ENCODE measurements at places on chromosomes 2 and 18. TPM values are rescaled to one million over a fixed set of nuclear protein-coding genes. Genes with fewer than 3 reads are reported as not detected.

OXER1 gene
- polyA plus RNA-seq: 11.8 TPM

- DNase-seq: no peak
These were observed 42.1 kb downstream of the TMEM37 start for GRCh38 chr2:119473621-119474370.

GRCh38 chr2:205868773-205869333 is 186.6 kb downstream of the NRP2 start:
- no peak for DNase-seq

- DNase-seq: no peak
These were observed 18.6 kb upstream of the SKA1 start for GRCh38 chr18:50356036-50356945.

REG1B gene
- polyA plus RNA-seq: not detected

PDE1A gene
- 28.3 TPM for polyA plus RNA-seq

- DNase-seq: no peak
These were observed 942 bp upstream of the ZNF236 start for GRCh38 chr18:76821356-76821874.

GRCh38 chr2:138777996-138778395 is 2.2 kb downstream of the NXPH2 start:
- DNase-seq: no peak

GRCh38 chr18:11154368-11154989 is 5.1 kb upstream of the PIEZO2 start:
- DNase-seq: no peak

- DNase-seq: no peak
These were observed 77.5 kb downstream of the TMEM200C start for GRCh38 chr18:5817816-5818215.

DNA sequence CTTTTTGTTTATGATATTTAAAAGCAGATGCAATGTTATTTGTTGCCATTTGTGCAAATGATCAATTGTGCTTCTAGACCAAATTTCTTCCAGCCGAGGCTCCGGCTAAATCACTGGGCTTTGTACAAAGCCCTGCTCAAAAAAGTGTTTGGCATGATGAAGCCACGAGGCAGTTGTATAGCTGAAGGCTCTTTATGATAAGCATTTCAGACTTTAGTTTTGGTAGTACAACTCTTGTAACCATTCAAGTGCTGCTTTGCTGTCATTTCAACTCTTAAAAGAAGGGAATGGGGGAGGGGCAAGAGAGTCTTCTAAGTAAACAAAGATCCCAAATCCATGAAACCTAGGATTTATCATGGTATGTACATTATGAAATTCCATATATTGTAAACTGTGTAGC is 3.3 kb upstream of the ZNF532 start:
- no peak for DNase-seq

DNA sequence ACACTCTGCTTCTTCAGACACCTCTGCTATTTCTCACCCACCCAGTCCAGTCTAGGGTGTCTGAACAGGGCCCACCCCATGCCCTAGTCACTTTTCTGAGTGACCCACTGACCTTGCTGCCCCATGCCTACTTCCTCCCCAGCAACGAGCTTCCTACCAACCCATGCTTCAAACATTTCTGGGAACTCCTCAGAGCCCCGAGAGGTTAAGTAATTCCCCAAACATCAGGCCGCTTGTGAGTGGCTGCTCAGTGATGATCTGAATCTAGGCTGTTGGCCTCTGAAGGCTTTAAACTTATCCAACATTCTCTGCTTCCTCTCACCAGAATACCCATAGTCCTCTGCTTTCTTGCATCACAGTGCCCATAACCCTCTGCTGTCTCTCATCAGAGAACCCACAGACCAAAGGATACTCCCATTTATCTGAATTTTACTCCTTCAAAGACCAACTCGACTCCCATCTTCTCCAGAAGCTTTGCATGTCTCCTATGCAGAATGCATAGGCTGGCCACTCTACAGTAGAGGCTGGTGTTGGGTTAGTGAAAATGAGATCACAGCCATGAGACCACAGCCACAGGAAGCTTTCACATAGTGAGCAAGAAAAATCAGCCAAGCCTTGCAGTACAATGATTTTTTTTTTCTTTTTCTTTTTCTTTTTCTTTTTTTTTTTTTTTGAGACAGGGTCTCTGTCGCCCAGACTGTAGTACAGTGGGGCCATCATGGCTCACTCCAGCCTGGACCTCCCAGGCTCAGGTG is 309.5 kb upstream of the LYPD1 start:
- no peak for DNase-seq
